ENCODE measurements at places on chromosomes 1 and 21.

GRCh38 chr1:203772836-203773235 lies 7.9 kb downstream of the LAX1 start:
- no peak for DNase-seq

- peak; percentile 39 for DNase-seq
Measured at GRCh38 chr1:2587071-2587859, 688 bp downstream of the PRXL2B start.

- no peak for DNase-seq
Measured at GRCh38 chr1:220734571-220735326, 13.4 kb upstream of the MTARC2 start.

GRCh38 chr21:17987382-17988101 lies 168.4 kb upstream of the C21orf91 start:
- no peak for DNase-seq

- DNase-seq: no peak
Measured at GRCh38 chr1:2236695-2237677, 8.9 kb downstream of the SKI start.

DNA sequence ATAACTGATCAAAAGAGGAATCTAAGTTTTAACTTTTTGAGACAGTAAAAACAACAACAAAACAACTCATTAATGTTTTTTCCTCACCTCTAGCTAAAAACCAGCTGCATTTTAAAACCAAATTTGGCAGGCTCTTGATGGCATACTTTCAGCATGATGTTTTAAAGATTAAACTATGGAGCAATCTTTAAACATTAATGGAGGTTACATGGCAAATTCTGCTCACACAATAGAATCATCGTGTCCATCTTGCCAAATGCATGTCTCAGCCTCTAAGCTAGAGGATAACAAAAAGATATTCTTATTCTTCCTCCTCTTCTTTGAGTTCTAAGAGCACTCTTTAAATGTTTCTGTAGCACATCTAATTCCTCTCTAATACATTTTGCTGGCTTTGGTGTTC lies 579.8 kb upstream of the PKN2 start:
- no peak for DNase-seq

DNA sequence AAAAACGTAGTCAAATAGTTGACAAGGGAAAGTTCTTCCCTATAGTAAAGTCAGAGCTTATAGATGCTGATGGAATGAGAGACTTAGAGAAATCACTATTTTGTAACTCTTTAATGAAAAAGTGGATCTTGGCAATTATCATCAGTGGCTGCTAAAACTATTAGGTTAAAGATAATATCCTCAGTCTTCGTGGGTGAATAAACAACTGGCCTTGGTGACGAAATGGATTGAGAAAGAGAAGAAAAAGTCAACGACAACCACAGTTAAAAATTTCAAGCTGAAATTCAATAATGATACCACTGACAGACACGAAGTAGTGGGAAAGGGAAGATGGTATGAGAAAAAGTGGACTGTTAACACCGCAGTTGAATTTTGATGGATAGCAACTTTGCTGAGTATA lies 90.0 kb upstream of the GNG4 start:
- DNase-seq: no peak

GRCh38 chr1:95583661-95584210 lies 349.7 kb downstream of the RWDD3 start:
- DNase-seq: no peak

- DNase-seq: no peak
Measured at GRCh38 chr21:45822429-45823099, 159.0 kb upstream of the COL6A1 start.

DNA sequence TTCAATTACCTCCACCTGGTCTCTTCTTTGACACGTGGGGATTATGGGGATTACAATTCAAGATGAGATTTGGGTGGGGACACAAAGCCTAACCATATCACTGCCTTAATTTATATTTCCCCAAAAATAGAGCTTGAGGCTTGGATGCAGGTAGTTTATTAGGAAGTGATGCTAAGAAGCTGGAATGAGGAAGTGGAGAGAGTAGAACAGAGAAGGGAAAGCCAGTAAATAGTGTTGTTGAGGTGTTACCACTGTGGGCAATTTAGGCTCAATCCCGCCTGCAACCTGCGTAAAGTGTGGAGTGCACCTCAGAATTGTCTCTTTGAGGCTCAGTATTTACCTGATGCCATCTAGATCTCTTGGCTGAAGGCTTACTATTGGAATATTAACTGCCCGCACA lies 4.9 kb upstream of the DOCK7 start:
- no peak for DNase-seq

GRCh38 chr1:17907999-17908398 lies 152.9 kb downstream of the ACTL8 start:
- no peak for DNase-seq

DNA sequence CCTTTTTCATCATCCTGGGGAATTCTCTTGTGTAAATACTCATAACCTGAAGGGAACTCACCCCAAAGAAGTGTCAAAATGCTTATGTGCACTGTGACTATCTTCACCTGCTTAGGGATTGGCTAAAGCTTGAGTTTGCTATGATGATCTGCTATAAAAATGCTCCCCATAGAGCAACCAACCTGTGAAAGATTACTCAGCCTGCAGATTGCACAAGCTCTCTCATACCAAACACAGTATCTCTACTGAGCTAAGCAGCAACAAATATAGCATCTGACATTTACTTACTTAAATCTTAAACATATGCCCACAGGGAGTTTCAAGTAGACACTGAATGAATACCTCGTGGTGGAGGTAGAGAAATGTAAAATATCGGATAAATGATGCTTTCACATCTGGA lies 725.8 kb downstream of the MRPL39 start:
- DNase-seq: no peak

- DNase-seq: no peak
Measured at GRCh38 chr1:43256675-43257570, 12.9 kb upstream of the TMEM125 start.

GRCh38 chr1:229156872-229157271 lies 114.0 kb upstream of the RAB4A start:
- DNase-seq: peak; percentile 52

DNA sequence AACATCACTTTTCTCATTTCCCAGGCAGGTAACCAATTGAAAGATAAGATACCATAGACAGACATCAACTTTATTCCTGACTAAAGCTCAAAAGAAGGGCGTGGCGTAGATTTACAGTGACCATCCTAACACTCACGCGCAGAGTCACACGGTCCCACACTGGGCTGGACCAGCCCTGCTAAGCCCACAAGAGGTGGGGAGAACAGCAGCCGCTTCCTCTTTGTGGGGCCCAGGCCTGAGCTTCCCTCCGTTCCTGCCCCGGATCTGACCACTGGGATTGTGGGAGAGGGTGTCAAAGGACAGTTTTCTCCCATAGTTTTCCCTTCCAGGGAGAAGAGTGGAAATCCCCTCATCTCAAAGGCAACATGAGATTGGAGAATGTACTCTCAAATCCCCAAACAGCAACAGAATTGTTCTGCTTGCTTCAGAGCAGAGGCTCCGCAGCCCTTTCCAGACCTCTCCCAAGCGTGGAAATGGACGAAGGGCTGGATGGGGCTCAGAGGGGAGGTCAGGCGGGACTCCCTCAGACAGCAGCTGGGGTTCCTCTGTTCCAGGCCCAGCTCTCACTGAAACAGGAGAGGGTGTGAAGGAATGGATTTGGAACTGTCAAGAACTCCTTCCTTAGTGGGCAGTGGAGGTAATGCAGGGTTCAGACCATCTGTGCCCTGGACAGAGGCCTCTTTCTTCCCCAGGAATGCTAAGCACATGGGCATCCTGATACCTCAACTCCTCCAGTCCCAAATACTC lies 33.7 kb downstream of the L1TD1 start:
- peak; percentile 38 for DNase-seq

GRCh38 chr1:7852804-7853683 lies at the start of gene UTS2:
Gene UTS2 (minus strand): TSS chr1:7853065. CDS start chr1:7853003, 62 bp downstream.
- no peak for DNase-seq

- DNase-seq: no peak
Measured at GRCh38 chr1:92481599-92481925, 5.2 kb downstream of the GFI1 start.

DNA sequence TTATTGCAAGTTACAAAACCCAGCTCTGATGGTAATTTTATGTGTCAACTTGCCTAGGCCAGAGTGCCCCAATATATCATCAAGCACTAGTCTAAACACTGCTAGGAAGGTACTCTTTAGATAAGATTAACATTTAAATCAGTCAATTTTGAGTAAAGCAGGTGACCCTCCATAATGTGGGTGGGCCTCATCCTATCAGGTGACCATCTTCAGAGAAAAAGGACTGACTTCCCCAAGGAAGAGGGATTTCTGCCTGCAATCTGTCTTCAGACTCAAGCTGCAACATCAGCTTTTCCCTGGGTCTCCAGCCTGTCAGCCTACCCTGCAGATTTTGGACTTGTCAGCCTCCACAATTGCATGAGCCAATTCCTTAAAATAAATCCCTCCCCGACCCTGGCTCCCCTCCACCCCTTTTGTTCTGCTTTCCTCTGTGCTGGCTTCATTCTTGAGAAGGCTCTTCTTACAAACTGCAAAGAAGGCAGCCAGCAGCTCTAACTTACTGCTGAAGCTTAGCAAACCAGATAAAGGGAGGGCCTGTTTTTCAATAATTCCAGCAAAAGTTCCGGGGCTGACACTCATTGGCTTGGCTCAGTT lies 56.4 kb upstream of the RUNX3 start:
- peak; percentile 78 for DNase-seq

- DNase-seq: no peak
Measured at GRCh38 chr1:157154291-157154690, 16.1 kb upstream of the ETV3 start.

- no peak for DNase-seq
Measured at GRCh38 chr1:11516961-11517635, 38.1 kb downstream of the DISP3 start.

DNA sequence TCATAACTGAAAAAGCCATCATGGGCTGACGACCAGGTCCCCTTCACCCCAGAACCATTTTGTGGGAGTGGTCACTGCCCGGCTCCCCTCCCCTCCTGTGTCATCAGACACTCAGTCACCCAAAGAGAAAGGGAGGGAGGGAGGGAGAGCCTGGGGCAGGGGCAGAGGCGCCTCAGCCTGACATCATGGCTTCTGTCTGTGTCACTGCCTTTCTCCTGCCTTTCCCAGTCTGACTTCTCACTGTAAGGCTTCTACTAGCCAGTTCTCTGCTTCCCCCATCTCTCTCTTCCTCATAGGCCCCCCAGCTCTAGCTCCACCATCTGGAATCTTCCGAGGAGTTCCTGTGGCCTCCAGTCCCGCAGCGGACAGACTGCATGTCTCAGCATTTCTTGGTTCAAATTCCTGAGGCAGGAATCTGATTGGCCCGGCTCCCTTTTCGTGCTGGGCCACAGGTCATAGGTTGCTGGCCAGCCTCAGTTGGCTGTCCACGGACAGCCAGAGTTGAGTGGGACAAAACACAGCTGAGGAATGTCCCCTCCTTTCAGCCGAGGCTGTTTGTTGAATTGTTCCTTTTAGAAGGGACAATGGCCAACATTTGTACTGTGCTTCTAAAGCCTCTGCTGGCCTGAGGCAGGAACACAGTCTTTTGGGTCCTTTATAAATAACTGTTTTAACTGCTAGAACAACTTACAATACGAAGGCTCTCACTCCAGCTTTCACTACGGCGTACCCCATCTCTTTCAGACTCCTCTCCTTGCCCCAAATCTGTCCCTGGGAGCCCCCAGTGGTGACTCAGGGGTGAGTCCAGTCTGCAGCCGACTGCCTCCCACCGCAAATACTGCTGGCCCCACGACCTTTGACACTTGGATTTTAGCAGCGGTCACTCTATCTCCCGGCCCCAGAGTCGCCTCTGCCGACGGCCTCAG lies 18.7 kb upstream of the KANK4 start:
- no peak for DNase-seq

DNA sequence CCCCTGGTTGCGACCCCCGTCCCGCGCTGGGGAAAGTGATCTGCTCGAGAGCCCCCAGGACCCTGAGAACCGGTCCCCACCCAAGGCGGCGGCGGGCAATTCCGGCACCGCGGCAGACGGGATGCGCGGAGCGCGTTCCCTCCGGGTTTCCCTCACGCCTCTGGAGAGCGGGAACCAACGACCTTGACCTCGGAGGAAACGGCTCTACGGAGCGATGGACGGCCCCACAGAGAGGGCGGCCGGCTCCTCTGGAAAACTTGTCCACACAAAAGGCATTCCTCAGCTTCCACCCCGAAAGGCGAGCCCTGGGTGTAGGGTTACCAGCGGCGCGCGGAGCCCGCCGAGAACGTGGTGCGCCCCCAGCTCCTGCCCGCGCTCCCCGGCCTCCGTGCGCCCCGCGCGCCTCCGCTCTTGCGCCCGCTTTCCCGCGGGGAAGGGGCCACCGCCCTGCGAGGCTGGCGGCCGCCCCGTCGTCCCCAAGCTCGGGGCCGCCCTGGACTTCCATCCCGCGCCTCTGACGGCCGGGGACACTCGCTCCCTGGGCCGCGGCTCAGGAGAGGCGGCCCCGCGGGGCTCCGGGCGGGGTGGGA lies 391 bp upstream of the KIAA1614 start:
- DNase-seq: no peak

DNA sequence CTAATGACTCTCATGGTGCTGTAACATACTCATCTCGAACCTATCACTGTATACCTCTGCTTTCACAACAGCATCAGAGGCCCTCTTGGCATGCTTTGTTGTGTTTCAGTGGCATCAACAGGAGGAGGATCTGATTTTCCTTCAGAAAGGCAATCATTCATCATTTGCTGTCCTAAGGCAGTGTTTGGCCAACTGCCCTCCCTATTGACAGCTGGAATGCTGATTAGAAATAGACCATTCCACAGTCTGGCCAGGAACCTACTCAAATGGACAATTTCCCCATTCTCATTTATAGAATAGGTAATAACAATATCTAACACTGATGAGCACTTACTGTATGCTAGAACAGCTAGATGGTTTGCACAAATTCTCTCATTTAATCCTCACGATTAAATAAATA lies 310.6 kb upstream of the PTBP2 start:
- DNase-seq: no peak

DNA sequence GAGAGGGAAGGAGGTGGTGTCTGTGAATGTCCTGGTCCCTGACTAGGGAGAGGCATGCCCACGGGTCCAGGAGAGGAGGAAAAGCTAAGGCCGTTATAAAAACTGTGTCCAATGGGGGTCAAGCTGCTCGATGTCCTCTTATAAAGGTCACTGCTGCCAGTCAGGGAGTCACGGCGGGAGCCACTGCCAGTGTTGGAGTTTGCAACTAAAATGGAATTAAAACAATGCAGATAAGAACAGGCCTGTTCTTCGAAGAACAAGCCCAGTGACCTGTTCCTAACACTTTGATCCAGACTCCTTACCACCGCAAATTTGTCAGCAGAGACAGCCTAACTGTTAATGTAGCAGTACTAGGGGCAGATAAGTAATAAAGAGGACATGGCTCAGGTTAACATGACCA lies 56.1 kb upstream of the SDC3 start:
- DNase-seq: no peak

- no peak for DNase-seq
Measured at GRCh38 chr1:119347858-119348257, 20.7 kb upstream of the HAO2 start.
